DMS153 (cell line): ENCODE measurements at places on chromosomes 2 and 18.

GRCh38 chr18:3451989-3452749 is 2.2 kb downstream of the TGIF1 start:
- no peak for DNase-seq

GRCh38 chr2:141555876-141556470 is 574.8 kb downstream of the LRP1B start:
- no peak for DNase-seq

GRCh38 chr18:7158216-7158615 is 40.6 kb upstream of the LAMA1 start:
- no peak for DNase-seq

- no peak for DNase-seq
Observed at GRCh38 chr2:164954186-164954585, 1.1 kb downstream of the SLC38A11 start.

GRCh38 chr2:241904011-241904718 is 34.6 kb downstream of the RTP5 start:
- DNase-seq = no peak

DNA sequence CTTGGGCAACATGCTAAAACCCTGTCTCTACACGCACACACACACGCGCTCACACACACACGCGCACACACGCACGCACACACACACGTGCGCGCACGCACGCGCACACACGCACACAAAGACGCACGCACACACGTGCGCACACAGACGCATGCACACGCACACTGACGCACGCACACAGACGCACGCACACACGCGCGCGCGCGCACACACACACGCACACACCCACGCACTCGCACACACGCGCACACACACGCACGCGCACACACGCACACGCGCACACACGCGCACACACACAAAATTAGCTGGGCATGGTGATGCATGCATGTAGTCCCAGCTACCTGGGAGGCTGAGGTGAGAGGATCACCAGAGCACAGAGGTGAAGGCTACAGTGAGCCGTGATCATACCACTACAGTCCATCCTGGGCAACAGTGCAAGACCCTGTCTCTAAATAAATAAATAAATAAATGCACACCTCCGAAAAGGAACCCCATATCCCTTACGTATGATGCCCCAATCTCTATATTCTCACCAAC is 8.1 kb upstream of the IAH1 start:
- no peak for DNase-seq

- DNase-seq = peak; percentile 86
Observed at GRCh38 chr2:25041307-25041927, 459 bp upstream of the EFR3B start.

GRCh38 chr2:85719609-85720240 is 25.6 kb downstream of the GNLY start:
- DNase-seq = no peak

DNA sequence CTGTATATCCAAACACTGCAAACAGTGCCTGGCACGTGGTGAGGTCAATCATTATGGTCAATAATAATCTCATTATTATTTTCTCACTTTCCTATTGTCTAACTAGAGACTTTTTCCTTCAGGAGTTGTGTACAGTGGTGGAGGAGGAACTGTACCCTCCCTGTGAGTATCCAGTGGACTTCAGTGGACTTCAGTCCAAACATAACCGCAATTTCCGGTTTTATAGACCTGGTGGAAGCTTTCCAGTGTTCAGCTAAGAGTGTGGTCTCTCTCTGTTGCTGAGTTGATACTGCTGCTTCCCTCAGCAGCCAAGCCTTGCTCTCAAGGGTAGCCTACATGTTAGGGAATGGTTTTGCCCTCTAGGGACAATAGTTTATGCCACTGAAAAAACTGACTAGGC is 447.1 kb downstream of the TMEM182 start:
- no peak for DNase-seq

DNA sequence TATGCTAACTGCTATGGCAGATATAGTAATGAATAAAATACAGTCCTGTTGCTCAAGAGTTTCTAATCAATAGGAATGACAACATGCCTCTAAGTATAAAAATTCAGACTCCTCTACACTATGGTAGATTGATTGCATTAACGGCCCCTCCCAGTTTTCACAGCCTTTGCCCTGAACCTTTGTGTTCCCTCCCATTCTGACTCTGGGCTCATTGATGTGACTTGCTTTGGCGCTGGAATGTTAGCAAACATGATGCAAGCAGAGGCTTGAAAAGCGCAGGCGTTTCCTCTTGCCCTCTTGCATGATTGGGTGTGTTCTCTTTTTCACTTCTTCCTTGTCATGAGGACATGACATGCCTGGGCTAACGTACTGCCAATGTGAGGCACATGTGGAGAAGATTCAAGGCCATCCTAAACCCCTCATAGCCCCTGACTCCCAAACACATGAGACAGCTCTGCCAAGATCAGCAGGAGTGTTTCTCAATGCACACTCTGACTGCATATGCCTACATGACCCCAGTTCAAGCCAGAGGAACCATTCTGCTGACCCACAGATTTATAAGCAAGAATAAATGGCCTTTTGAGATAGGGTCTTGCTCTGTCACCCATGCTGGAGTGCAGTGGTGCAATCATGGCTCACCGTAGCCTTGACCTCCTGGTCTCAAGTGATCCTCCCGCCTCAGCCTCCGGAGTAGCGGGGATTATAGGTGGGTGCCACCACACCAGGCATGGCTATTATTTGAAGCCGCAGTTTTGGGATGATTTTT is 49.7 kb upstream of the CD28 start:
- peak; percentile 71 for DNase-seq

DNA sequence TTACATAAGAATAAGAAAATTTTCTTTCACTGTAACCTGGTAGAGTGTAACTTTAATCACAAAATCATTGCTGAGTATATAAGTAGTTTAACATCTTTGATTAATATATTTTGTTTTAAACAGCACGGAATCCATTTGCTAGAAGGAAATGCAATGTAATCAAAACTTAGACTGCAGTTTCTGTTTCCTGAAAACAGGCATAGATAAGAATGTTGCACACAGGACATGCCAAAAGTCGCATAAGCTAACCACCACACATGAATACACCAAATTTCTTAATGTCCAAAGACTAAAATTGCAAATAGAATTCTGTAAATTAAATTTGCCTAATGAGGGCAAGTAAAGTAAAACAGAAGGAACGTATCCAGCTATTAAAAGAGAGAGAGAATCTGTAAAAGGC is 51.0 kb upstream of the SERPINB2 start:
- DNase-seq = no peak

- no peak for DNase-seq
Observed at GRCh38 chr2:96914332-96914731, 44.5 kb upstream of the SEMA4C start.

- DNase-seq = no peak
Observed at GRCh38 chr18:12844391-12844790, 39.6 kb downstream of the PTPN2 start.

DNA sequence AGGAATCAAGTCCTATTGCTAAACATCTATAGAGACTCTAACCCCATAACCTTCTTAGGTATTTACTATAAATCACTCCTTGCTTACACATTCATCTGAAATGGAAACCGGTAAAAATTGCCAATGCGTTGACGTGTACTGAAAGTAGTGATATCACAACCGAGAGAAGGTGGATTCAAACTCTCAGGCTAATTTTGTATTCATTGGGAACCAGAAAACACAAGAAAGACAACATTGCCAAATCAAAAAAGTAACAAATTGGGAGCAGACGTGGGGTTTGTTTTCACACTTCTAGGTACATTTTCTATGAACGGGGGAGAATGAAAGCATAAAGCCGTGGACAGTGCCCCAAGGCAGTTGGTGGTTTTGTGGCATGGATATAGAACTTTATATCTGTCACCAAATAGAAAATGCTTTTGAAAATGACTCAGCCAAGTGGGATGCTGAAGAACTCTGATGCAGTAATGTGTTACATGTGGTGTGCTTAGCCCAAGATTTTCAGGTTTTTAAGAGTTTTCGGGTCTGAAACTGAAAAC is 155.1 kb upstream of the RASGRP3 start:
- DNase-seq = no peak

- no peak for DNase-seq
Observed at GRCh38 chr2:127498386-127498785, 27.9 kb downstream of the IWS1 start.

- DNase-seq = no peak
Observed at GRCh38 chr2:97728091-97728731, 14.8 kb downstream of the ZAP70 start.

DNA sequence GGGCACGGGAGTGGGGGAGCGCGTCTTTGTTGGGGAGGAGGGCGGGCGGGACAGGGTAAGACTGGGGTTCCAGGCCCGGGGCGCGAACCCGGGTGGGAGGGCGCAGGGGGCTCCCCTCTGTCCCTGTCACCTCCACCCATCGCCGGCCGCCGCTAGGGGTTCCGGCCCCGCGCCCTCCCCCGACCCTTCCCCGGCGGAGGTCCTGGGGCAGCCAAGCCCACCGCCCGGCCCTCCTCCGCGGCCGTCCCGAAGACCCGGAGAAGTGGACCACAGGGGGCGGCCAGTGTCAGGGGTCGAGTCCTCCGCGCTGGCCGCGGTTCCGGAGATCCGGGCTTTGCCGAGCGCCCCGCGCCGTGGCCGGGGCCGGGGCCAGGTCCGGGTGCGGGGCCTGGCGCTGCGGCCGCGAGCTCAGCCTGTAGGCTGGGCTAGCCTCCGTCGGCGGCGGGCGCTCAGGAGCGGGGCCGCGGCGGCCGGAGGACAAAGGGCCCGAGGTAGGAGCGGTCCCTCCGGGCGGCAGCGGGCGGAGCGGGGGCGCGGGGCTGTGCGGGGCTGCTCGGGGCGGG is 16.6 kb upstream of the E2F6 start:
- DNase-seq = no peak

DNA sequence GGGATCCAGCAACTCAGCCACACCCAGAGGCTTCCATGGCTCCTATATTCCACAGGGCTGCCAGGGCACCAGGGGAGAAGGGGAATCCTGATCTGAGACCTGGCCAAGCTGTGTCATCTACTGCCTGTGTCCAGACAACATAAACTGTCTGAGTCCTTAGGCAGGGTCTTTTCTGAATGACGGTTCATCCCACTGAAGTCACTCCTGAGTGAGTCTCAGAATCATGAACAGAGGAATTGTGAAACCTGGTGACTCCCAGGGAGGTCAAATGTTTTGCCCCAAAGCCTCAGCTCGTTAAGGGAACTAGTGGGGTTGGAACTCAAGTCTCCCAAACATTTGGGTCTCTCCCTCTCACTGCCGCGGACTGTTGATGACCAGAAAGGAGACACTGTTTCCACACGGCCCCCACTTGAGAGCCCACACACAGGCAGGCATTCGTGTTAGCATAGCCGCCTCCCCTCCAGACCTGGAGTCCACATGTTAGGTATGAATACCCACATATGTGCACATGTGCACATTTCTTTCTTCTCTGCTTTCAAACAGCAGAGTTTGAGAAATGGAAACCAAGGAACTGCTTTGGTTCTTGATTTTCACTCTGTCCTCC is 125.0 kb upstream of the MSH6 start:
- no peak for DNase-seq

DNA sequence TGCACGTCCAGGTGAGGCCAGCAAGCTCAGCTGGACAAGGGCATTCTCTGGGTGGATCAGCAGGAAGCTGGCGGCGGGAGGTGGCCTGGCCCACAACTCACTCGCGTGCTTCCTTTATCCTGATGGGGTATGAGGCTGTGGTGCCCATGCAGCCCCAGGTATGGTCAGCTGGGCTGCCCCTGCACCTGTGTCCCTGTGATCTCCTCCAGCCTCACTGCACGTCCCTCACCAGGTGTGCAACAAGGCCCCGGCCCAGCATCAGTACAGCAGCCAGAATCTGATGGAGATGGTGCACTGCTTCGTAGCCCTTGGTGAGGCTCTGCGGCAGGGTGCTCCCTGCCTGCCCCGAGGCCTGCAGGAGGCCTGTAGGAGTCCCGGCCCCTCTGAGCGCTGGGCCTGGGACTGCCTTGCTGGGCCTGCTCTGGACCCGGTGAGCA is 17.6 kb downstream of the MROH2A start:
- DNase-seq = no peak

GRCh38 chr2:227221120-227221519 is 56.7 kb downstream of the COL4A3 start:
- DNase-seq = no peak

GRCh38 chr2:191038741-191039140 is 24.8 kb upstream of the STAT1 start:
- no peak for DNase-seq

GRCh38 chr2:122132147-122132691 is 376.8 kb downstream of the TSN start:
- no peak for DNase-seq
